Esophagus mucosa (tissue), 1 donor: ENCODE measurements at places on chromosomes 5 and 9. TPM values are rescaled to one million over a fixed set of nuclear protein-coding genes. Genes with fewer than 3 reads are reported as not detected.

GPR151 gene
- not detected for total RNA-seq

SLC45A2 gene
- not detected for total RNA-seq

- no peak for ATAC-seq
Observed at GRCh38 chr9:100933656-100934055, 94.9 kb upstream of the PLPPR1 start.

- no peak for ATAC-seq
Observed at GRCh38 chr9:133712221-133713100, 25.7 kb downstream of the SARDH start.

- ATAC-seq, result no peak
Observed at GRCh38 chr5:65255294-65255693, 226.4 kb downstream of the ADAMTS6 start.

ACTL7A gene
- total RNA-seq, result not detected

- ATAC-seq, result no peak
Observed at GRCh38 chr5:179132586-179133355, 72.6 kb downstream of the ZNF354C start.

SHOC1 gene
- total RNA-seq, result 0.56 TPM

- ATAC-seq, result no peak
Observed at GRCh38 chr5:69498384-69498783, 5.8 kb downstream of the OCLN start.

DNA sequence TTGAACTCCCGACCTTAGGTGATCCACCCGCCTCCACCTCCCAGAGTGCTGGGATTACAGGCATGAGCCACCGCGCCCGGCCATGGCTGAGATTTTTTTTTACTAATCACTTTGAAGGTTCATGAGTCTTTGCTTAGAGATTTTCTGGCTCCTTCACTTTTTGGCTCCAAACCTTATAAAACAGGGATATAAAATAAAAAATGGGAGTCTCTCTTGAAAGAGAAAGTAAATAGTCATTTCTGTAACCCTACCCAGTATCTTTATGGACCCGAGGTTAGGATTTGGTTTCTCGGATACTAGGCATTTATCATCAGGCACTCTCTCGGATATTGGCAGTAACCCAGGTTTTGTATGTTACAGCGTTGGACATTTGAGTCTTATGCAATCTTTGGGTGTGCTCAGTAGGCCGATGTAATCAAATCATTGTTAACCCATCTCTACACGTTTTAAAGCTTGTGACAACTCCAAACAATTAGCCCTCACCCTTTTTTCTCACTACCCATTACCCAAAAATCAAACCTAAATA lies 25.3 kb downstream of the STXBP1 start:
- peak; percentile 63 for ATAC-seq

DNA sequence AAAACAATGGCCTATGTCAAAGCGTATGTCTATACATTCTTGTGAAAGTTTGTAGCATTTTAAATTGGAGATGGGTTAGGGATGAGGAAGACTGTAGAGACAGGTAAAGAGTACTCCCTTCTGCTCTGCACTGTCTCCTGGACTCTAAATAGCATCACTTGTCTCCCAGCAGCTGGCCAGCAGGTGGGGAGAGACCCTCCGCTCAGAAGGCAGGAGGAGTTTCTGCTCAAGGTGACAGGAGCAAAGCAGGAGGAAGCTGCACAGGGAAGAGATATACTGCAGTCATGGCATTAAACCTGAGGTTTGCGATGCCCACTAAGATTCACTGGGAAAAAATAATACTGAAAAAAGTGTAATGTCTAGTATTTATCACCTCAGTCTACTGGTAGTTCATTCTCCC lies 10.7 kb upstream of the ASTN2 start:
- no peak for ATAC-seq

BAAT gene
- 0.08 TPM for total RNA-seq

DNA sequence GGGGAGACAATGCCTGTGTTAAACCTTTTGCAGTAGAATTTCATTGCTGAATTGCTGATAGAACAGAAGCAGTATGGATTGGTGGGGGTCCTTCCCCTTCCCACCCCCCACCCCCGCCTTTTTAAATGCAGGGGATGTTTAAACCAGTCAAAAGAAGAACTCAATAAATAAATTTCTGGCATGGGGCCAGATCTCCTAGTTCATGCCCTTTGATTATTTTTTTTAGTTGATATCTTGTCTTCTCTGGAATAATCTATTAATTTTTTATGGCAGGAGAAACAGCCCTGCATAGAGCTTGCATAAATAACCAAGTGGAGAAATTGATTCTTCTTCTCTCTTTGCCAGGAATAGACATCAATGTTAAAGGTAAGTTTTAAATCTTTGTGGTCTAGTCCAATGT lies 72.8 kb downstream of the SLF1 start:
- no peak for ATAC-seq

- ATAC-seq, result peak; percentile 66
Observed at GRCh38 chr5:163695830-163696578, 190.6 kb downstream of the MAT2B start.

GRCh38 chr9:120583958-120584369 lies 4.0 kb upstream of the CDK5RAP2 start:
- no peak for ATAC-seq

DNA sequence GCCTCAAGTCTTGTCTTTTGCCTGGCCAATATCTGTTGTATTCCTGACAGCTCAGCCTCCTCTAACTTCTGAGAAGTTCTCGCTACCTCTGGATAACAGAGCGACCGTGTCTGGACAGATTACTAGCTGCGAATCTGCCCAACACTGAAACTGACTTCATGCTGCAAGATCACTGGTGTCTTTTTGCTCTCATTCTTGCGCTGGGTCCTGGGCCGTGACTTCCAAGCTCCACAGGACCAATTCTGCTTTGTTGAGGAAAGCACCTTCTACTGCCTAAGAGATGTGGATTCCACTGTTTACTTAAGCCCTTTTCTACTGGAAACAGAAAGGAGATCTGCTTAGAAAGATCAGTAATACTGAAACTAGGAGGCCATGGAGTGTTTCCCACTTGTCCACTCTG lies 978.8 kb upstream of the DMAC1 start:
- ATAC-seq, result no peak

DNA sequence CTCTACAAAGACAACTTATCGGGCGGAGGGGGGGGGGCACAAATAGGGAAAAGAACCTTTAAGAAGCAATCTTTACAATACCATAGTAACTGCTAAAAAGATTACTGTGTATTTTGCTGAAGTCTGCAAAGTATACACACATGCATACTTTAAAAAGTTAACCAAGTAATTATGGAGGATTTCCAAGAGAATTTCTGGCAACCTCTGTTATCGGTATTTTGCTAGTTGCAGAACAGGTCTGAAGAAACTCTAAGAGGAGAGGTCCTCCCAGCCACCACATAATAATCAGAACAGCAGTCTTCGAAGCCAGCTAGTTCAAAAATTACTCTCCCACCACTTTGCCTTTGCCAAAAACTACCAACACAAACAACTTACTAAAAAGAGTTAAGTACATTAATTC lies 56.1 kb downstream of the UBAP2 start:
- no peak for ATAC-seq

DNA sequence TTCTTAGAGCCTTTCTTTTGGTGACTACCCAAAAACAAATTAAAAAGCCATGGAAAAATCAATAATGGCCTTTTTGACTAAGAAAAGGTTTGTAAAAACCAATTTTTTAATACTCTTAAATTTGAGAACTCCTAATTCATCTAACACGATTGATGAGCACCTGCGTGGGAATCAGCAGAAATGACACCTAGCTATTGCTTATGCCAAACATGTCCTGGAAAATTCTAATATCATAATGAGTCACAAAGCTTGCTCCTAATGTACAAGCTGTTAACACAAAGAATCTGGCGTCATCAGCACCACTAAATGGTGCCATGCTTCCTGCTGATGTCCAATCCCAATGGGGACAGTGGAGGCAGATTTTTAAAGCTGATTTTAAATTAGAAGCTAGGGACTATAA lies 146.2 kb upstream of the LRRTM2 start:
- no peak for ATAC-seq

GRCh38 chr5:94910721-94911120 lies 292.3 kb downstream of the SLF1 start:
- no peak for ATAC-seq

DNA sequence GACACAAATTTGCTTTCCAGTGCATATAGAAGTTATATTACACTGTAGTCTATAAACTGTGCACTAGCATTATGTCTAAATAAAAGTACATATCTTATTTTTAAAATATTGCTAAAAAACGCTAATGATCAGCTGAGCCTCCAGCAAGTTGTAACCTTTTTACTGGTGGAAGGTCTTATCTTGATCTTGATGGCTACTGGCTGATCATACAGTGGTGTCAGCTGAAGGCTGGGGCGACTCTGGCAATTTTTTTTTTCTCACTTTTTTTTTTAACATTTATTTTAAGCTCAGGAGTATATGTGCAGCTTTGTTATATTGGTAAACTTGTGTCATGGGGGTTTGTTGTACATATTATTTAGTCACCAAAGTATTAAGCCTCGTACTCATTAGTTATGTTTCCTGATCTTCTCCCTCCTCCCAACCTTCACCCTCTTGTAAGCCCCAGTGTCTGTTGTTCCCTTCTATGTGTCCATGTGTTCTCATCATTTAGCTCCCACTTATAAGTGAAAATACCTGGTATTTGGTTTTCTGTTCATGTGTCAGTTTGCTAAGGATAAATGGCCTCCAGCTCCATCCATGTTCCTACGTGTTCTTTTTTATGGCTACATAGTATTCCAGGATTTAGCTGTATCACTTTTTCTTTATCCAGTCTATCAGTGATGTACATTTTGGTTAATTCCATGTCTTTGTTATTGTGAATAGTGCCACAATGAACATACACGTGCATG lies 38.6 kb upstream of the IFNE start:
- no peak for ATAC-seq

GRCh38 chr5:65830856-65831255 lies 95.5 kb upstream of the ERBIN start:
- no peak for ATAC-seq

GRCh38 chr5:54217826-54218503 lies 92.4 kb downstream of the ARL15 start:
- peak; percentile 48 for ATAC-seq

DNA sequence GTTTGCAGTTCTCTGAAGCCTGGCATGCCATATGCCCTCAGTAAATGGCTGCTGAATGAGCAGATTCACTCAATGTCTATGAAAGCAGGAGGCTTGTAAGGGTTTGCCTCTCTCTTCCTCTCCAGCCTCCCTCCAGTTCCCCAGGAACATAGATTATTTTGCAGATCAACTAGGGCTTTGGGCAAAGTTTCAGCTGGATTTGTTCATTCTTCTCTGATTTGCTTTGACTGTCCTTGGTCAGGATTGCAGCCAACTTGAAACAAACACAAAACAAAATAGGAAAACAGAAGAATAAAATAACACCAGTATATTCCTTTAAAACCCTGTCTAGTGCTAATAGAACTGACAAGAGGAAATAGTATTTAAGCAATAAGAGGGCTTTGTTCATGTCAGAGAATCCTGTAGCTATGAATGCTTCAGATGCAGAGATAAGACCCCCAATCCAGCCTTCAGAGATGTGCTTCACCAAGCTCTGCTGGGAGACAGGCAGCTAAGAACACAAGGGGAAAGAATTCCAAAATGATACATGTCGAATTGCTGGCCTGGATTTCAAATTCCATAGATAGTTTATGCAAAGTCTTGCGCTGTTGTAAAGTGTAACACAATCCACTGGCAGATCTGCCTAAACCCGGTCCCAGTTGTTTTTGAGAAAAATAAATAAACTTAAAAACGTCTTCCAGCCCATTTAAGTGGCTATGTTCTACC lies 174.3 kb downstream of the PAPPA start:
- ATAC-seq, result no peak

DNA sequence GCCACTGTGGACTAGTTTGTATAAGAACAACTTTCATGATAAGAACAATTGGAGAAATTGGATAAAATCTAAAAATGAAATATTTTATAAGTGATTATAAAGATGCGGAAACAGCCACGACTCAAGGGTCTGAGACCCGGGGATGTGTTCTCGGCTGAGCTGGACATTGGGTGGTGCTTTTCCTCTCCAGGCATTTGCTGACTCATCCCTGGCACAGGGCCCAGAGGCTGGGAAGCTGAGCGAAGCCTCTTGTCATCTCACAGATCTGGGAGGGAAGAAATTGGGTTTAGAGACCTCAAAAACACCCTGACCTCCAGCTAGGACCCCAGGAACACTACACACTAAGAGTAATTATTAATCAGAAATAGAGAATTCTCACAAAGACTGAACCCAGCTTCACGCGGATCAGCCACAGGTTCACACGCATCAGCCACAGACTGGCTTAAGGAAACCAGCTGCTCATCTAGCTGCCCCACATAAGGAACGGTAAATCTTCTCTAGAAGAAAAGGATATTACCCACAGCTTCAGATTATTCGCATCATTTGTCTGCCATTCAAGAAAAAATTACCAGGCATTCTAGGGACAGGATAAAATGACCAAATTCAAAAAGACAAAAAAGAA lies 2.8 kb upstream of the OR2V1 start:
- no peak for ATAC-seq

SPATA9 gene
- total RNA-seq, result not detected

OR13C3 gene
- not detected for total RNA-seq

- peak; percentile 74 for ATAC-seq
Observed at GRCh38 chr9:21465859-21466518, 16.1 kb downstream of the IFNE start.

MOB3B gene
- total RNA-seq, result 3.7 TPM

- ATAC-seq, result peak; percentile 12
Observed at GRCh38 chr9:129762985-129763926, 10.4 kb upstream of the PTGES start.

DNA sequence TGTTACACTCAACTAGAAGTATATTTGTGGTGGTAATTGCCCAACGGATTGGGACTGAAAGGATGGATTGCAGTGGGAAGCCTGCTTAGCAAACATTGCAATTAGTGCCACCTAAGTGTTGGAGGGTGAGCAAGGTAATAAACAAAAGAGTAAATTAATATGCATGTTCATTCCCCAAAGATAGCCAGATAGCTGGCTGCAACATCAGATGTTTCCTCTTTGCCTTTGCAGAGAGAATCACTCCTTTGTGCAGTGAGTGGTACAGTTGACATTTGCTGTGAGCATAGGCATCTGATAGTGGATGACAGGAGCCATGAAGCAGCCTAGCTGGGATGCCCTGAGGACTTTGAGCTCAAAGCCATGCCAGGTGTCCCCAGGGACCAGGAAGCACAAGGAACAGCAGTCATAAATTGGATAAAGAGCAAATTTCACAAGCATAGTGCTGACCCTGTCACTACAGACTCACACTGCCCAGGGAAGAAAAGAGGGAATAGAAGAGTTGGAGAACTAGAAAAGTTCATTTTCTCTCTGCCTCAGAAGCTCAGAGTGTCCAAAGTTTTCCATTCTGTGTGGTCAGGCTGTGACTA lies 336.1 kb upstream of the SLC30A5 start:
- ATAC-seq, result no peak

DNA sequence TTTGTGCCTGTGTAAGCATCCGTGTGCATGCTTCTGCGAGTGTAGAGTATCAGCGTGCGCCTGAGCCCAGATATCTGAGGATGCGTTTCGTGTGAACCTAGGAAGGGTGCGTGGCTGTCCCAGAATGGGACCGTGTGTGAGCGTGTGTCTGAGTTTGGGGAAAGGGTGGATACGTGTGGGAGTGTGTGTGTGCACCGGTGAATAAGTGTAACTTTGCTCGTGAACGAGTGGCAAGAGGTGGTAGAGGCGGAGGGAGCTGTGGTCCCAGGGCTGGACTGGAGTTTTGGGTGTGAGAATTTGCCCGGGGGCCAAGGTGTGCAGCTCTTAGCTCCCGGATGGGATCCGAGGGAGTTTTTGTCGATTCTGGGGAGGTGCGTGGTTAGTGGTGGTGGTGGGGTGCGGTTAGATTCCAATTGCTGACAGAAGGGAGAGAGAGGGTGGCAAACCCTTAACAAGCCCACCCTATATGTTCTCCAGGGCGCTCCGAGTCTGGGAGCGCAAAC lies 686 bp upstream of the COL27A1 start:
- ATAC-seq, result no peak

- ATAC-seq, result peak; percentile 53
Observed at GRCh38 chr9:96567203-96567700, 52.4 kb downstream of the CDC14B start.

FOXD4L5 gene
- total RNA-seq, result not detected
